Stimulated activated CD8-positive, alpha-beta memory T cell treated with anti-CD3 and anti-CD28 coated beads, Interleukin-7, amount 100 ng/mL, for 1 hour (primary cell): ENCODE measurements at places on chromosomes 4 and X.

GRCh38 chr4:70783096-70783495, 56.6 kb downstream of the GRSF1 start:
- DNase-seq = no peak

DNA sequence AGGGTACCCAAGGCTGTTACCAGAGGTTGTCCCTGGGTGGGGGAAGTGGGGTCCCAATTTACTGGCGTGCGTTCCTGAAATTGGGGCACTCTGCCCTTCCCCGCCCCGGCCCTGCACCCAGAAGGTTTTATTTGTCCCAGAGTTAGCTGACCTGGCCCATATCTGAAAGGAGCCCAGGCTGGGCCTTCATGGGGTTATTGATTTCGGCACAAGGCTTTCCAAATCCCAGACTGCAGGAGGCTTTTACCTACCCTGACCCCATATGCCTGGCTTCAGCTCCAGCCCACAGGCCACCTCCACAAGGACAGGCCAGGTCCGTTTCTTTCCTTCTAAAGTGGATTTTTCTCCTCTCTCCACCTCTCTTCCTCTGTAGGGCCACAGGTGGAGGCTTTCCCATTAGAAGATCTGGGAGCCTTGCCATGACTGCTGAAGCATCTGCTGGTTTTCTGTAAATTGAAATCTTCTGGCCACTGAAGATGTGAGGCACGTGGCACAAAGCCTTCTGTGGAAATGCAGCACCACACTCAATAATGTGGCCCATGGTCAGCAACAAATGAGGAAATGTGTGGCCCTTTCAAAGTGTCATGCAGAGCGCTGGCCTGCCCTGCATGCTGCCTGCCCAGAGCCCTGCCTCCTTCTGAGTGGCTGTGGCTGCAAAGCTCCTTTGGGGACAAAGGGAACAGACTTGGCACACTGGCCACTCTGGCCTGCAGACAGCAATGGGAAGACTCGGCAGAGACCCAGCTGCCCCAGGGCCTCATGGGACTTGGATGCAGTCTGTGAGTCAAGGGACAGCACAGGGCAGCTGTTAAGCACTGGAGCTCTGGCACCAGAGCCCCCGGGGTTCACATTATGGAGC, 43.1 kb upstream of the MTM1 start:
- no peak for DNase-seq

DNA sequence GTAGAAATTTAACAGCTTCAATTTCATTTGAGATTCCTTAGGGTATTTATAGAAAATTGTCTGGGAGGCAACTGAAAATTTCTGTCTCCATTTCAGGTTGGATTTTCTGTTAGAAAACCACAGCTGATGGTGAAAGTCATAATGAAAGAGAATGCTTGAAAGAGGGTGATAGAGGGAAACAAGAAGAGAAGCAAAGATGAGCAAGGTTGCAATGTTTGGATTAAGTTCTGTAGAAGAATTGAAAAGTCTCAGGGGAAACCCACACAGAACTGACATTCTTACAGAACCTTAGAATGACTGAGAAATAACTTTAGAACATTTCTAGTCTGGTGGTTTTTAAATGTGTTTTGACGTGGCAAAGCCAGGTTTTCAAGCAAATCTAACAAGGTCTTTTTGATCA, 14.7 kb downstream of the GBA3 start:
- no peak for DNase-seq

DNA sequence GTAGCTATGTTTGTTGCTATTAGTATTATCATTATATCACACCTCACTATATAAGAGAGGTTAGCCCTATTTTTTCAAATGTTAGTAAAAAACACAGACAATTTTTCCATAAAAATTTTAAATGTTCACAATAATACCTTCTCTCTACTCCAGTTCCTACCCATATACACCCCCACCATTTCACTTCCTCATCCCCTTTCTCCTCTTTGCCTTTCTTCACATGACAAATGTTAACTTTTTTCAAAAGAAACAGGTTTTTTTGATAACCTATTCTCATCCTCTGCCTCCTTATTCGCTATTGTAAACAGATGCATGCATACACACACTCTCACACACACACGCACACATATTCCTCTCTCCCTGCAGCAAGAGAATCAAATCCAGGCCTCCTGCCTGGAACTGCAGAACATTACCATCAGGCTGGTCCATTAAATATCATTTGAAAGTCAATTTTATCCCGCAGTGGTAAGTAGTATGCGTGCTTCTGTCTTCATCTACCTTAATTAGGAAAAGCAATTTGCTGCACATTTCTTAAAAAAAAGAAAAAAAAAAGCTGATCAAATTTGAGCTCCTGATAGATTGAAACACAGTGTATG, 55.5 kb downstream of the MID1IP1 start:
- no peak for DNase-seq

- DNase-seq = no peak
These were observed 47.7 kb downstream of the SOD3 start for GRCh38 chr4:24843096-24843495.

- DNase-seq = no peak
These were observed 172.2 kb downstream of the DCLK2 start for GRCh38 chr4:150250293-150250997.

DNA sequence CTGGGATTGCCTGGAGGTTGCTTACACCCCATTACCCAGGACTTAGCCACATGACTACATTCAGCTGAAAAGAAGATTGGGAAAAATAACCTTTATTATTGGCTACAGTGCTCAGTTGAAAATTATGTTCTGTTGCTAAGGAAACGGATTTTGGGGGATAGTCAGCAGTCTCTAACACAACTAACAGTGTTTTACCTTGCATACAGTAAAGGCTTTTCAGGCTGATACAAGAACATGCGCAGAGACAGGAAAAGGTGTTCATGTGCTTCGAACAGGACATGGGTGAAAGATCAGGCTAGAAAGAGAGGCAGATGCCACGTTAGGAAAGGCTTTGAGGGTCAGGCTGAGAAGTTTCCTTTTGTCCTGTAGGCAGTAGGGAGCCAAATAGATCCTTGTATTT, 14.8 kb upstream of the RHOH start:
- DNase-seq = no peak

- no peak for DNase-seq
These were observed 228.5 kb downstream of the PTTG2 start for GRCh38 chr4:38188631-38189101.

- DNase-seq = no peak
These were observed 49.5 kb downstream of the AMMECR1 start for GRCh38 chrX:110268395-110268794.

DNA sequence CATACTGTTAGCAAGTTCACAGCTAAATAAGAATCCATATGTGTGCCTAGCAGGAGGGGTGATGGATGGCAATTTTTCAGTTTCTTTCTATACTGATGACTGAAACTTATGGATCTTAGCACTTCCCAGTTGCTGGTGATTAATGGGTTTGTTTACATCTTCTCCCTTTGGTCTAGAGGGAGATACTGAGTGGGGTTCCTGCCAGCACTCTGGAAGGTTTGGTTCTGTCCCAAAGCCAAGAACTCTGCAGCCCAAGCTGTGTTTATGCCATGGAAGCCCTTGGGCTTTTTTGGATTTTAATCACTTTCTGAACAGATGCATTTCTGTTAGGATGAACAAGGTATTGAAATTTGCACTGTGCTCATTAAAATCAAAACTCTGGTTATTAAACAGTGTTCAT, 43.5 kb downstream of the DDIT4L start:
- DNase-seq = no peak

DNA sequence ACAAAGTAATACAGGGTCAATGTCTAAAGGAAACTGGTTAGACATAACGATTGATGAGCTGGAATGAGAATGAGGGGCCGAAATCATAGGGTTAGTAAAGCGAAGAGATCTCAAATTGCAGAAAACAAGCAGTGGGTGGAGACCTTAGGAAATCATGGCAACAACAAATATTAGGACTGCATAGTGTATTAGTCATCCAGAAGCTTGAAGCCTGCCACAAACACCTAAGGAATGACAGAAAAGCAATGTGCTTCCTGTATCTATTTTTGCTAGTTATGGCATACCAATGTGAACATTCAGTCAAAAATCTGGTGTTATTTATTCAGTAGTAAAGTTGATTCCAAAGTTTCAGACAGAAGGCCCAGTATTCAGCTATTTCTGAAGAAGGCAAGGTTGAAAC, 410.9 kb upstream of the CT83 start:
- DNase-seq = no peak

DNA sequence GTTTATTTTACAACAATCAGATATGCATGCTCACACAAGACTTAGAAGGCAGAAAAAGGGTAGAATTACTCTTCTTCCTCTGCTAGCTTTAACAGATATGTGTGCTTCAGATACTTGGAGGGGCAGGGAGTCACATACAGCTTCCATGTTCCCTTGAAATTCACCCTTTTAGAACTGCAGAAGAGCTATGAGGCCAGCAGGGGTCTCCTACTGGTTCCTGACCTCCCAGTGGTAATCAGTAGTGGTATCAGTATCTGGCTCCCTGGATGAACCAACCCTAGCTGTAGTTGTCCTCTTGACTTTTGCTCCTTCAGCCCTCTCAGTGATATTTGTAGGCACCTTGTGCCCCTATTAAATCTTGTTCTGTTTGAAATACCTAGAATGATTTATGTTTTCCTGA, 81.5 kb downstream of the RCHY1 start:
- DNase-seq = no peak

DNA sequence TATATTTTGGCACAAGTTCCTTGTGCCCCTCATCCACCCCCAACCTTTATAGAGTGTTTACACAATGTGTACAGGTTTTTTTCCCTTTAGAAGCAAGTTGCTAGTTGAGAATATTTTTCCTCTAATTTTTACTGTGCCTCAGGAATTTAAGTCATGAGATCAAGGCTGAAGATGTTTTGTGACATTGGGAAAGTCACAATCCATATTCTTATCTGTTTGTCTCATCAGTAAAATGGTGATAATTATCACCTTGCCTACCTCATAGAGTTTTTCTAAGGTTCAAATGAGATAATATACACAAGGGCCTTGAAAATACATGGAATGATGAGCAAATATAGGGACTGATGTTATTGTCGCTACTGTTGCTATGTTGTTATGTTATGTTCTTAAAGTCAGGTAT, 109.6 kb upstream of the DIAPH2 start:
- DNase-seq = no peak

- no peak for DNase-seq
These were observed 245.4 kb downstream of the ADGRL3 start for GRCh38 chr4:61445374-61446063.

GRCh38 chr4:120922381-120923206, at the start of gene PRDM5:
TSS of gene PRDM5 (minus strand) at chr4:120922726. CDS start at chr4:120922608, 118 bp downstream.
- DNase-seq = no peak

GRCh38 chr4:127629371-127629770, 3.4 kb upstream of the INTU start:
- DNase-seq = no peak

- no peak for DNase-seq
These were observed 8.0 kb downstream of the MSX1 start for GRCh38 chr4:4867375-4868039.

DNA sequence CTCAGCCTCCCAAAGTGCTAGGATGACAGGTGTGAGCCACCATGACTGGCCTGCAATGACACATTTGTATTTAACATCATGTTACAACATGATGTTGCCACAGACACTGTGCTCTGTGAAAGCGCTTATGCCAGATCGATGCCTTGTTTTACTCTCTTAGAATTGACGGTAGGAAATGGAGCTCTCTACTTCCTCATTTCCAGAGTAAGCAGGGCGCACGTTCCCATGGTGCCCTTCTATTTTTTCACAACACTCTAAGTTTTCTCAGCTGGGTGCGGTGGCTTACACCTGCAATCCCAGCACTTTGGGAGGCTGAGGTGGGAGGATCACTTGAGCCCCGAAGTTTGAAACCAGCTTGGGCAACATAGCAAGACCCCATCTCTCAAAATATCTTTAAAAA, 60.7 kb upstream of the DHRSX start:
- DNase-seq = no peak

DNA sequence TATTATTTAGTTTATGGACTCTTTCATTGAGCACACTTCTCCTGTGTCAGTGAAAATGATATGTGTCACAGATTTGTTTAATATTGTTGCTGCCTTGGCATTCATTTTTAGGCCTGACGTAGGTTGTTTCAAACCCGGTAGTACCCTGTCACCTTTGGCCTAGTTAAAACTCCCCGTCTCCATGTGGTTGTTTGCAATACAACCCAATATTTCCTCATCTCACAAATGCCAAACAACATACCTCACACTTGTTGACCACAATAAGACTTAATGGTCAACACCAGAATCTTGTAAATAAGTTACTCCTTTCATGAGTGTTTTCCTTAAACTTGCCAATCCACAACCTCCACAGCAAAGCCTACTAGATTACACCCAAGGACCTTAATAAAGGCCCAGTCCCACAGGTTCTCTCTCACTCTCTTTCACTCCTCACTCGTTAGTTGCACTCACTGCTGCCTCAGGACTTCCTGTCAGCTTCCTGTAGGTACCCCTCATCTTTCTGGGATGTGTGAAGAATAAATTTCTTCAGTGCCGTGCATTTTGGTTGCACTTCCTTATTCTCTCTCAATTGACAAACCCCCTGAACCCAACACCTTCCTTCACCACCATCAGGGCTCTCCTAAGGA, 31.3 kb downstream of the IL13RA2 start:
- no peak for DNase-seq

GRCh38 chr4:154495867-154496266, 4.3 kb upstream of the DCHS2 start:
- DNase-seq = no peak

DNA sequence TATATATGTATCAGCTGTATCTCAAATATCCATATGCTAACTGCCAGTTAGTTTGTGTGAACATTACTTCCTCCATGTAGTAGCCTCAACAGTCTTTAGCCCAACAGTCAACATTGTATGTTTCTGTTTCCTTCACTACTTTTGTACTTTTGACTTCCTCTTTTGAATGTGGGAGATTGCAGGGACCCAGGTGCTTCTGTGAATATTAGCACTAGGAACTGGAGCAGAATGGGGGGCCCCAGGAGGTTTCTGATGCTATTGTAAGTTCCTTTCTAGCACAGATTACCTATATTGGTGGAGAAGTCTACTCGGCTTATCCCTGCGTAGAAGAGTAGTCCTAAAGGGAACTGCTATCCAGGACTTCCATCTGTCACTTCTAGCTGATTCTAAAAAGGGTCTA, 2.3 kb downstream of the PLAC8 start:
- no peak for DNase-seq

- no peak for DNase-seq
These were observed 323.2 kb downstream of the RAB28 start for GRCh38 chr4:13160920-13161319.

DNA sequence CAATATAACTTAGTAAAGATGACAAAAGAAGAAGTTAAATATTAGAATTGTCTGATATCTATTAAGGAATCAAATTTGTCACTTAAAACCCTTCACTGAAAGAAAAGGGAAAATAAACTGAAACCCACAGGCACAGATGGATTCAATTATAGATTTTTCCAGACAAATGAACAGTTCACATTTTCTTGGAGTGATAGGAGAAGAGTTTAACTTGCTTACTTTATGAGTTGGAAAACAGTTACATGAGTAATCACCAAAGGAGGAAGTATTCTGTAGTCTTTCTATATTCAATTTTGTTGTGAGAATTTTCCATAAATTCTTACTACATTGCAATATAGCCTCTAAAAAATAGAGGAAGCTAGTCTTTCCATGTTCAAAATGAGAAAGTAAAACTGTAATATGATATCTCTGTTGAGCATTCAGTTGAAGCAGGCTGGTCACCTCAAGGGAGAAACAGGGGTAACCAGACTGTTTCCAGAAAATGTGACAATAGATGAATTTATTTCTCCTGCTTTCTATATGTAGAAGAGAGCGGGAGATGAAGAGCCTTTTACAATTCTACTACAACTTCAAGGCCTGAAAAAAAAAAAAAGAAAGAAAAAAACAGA, 330.3 kb upstream of the EPHA5 start:
- no peak for DNase-seq
